ENCODE measurements at places on chromosomes 4 and X. TPM values are rescaled to one million over a fixed set of nuclear protein-coding genes. Genes with fewer than 3 reads are reported as not detected.

Gene UPF3B
- 6.3 TPM for total RNA-seq

- H3K4me3 ChIP-seq, result no peak overlapping the region
- no peaks in the 10 kb centered on the region for H3K27me3 ChIP-seq
- H3K4me1 ChIP-seq, result peaks cover 18% of the 10 kb centered on the region
- no peaks in the 10 kb centered on the region for H3K36me3 ChIP-seq
- no peak overlapping the region for H3K27ac ChIP-seq
Measured at GRCh38 chr4:18880871-18881270, 859.3 kb upstream of the LCORL start.

GRCh38 chrX:103187953-103188475 is 26.9 kb upstream of the BEX4 start:
- H3K4me3 ChIP-seq, result no peak overlapping the region
- no peaks in the 10 kb centered on the region for H3K4me1 ChIP-seq
- no peak overlapping the region for H3K27ac ChIP-seq
- H3K36me3 ChIP-seq, result no peaks in the 10 kb centered on the region

- no peaks in the 10 kb centered on the region for H3K27me3 ChIP-seq
- peaks cover 5% of the 10 kb centered on the region for H3K4me1 ChIP-seq
- DNase-seq, result no peak
- H3K4me3 ChIP-seq, result no peak overlapping the region
- H3K36me3 ChIP-seq, result 0 out of 2 replicates have a peak, but pooled peaks cover 4% of the 10 kb centered on the region
Measured at GRCh38 chrX:18294893-18295292, 59.6 kb downstream of the SCML2 start.

DNA sequence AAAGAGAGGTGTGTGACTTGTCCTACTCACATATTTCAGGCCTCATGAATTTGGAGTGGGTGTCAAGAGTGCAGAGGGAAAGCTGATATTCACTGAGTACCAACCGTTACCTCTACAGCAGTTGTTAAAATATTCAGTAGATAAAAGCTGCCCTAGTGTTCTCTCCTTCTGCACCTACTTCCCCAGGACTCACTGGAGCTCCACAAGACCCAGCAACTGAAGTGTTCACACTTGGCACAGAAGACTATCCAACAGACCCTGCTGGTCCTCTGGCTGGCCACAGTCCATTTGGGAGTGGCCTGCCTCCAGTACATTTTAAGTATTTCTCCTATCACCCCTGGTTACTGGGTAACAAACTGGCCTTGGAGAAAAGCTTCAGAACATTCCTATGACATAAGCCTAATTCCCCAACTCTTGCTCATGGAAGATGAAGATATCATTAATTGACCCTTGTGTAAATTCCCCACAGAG is 70.8 kb downstream of the PPARGC1A start:
- H3K27ac ChIP-seq, result no peak overlapping the region
- no peaks in the 10 kb centered on the region for H3K27me3 ChIP-seq
- DNase-seq, result no peak
- H3K36me3 ChIP-seq, result no peaks in the 10 kb centered on the region

Data from HFFc6 (cell line).